Breast epithelium (tissue), 4 donors: ENCODE measurements at places on chromosomes 12 and 14.

- H3K4me3 ChIP-seq: no peak overlapping the region
- no peak for DNase-seq
- H3K27ac ChIP-seq: no peak overlapping the region
- peaks cover 5% of the 10 kb centered on the region for H3K4me1 ChIP-seq
- no peaks in the 10 kb centered on the region for H3K36me3 ChIP-seq
These were observed 1.7 kb upstream of the GPR68 start for GRCh38 chr14:91246051-91246852.

DNA sequence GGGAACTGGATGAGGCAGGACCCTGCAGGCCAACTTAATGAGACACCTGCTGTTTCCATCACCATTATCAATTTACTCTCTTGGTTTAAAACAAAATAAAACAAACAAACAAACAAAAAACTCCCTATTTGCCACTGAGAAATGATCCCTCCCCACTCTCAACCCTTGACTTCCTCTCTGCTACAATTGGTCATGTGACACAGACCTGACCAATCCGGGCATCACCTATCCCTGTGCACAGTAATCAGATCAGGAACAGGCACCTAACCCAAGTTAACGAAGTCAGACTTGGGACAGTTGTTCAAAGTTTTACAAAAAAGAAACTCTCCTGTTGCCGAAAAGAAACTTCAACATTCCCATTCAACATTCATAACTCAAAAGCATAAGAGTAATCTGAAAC lies 58.4 kb downstream of the NELL2 start:
- no peaks in the 10 kb centered on the region for H3K27me3 ChIP-seq
- H3K4me3 ChIP-seq: no peak overlapping the region
- DNase-seq: no peak
- no peaks in the 10 kb centered on the region for H3K36me3 ChIP-seq
- H3K27ac ChIP-seq: no peak overlapping the region

- H3K27me3 ChIP-seq: no peaks in the 10 kb centered on the region
- H3K36me3 ChIP-seq: no peaks in the 10 kb centered on the region
These were observed 19.7 kb upstream of the GPR132 start for GRCh38 chr14:105084741-105085571.

DNA sequence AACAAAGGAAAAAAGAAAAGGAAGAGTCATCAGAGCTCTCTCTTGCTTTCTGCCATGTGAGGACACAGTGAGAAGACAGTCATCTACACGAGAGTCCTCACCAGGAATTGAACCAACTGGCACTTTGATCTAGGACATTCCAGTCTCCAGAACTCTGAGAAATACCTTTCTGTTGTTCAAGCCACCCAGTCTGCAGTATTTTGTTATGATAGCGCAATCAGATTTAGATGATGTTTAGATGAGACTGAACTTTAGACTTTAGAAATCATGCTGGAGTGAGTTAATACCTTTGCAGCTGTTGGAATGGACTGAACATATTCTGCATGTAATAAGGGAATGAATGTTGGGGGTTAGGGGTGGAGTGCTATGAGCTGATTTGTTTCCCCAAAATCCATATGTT lies 28.1 kb upstream of the RAB21 start:
- H3K27ac ChIP-seq: no peak overlapping the region
- no peaks in the 10 kb centered on the region for H3K27me3 ChIP-seq
- H3K36me3 ChIP-seq: no peaks in the 10 kb centered on the region
- no peak for DNase-seq

DNA sequence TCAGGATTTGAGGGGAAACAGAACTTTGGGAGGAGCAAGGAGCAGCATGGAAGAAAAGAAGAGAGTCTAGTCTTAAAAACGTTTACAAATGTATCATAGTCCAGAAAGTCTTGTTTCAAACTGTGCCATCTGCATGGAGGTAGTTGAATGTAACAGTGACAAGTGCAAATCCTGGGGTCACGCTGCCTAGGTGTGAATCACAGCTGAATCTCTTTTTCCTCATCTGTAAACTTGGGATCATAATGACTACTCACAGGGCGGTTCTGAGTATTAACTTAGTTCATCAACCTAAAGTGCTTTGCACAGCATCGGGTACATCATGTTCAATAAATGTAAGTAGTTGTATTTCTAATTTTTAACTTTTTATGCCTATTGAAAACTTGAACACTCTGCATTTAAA lies 208.5 kb downstream of the CHST11 start:
- no peak overlapping the region for H3K4me3 ChIP-seq
- no peaks in the 10 kb centered on the region for H3K27me3 ChIP-seq
- H3K4me1 ChIP-seq: peaks cover 10% of the 10 kb centered on the region
- no peak overlapping the region for H3K27ac ChIP-seq
- no peak for DNase-seq

- no peaks in the 10 kb centered on the region for H3K27me3 ChIP-seq
- H3K36me3 ChIP-seq: no peaks in the 10 kb centered on the region
- H3K27ac ChIP-seq: no peak overlapping the region
- DNase-seq: no peak
- H3K4me1 ChIP-seq: no peaks in the 10 kb centered on the region
- no peak overlapping the region for H3K4me3 ChIP-seq
These were observed 235.0 kb downstream of the CRADD start for GRCh38 chr12:93912086-93912733.

DNA sequence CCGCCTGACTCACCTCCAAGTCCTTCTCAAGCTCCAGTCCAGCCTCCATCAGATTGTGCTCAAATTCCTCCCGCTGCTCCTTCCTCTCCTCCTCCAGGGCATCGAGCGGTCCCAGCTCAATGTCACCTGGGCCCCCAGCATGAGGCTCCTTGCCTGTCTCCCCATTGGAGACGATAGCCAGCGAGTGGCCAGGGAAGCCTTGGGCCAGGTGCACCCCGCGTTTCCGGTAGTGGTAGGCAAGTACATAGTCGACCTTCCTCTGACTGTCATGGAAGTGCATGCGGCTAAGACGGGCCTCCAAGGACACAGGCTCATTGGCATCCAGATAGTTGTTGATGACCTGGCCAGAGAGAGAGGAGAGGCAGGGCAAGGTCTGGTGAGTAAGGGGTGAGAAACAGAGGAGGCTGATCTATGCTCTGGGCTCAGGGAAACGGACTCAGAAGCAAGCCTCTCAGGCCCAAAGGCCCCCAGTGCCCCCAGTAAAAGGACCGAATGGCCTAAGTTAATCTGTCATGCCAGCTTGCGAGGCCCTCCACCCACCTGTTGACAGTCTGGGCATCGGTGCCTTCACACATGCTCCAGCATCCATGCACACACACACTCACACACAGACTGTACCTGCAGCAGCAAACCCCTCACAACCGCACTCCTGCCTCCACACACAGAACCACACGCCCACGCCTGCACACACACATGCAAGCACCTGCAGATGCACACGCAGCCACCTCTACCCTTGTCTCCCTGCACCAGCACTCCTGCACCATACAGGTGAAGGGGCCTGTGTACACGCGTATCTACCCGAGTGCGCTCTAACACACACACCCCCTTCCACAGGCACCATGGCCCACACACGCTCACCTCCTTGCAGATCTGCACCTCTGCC lies 23.8 kb downstream of the ANO2 start:
- H3K4me3 ChIP-seq: no peak overlapping the region
- no peak for DNase-seq
- no peaks in the 10 kb centered on the region for H3K36me3 ChIP-seq
- no peak overlapping the region for H3K27ac ChIP-seq

GRCh38 chr12:101407049-101407435 lies 530 bp downstream of the ARL1 start:
- H3K36me3 ChIP-seq: no peaks in the 10 kb centered on the region
- H3K27me3 ChIP-seq: no peaks in the 10 kb centered on the region
- H3K27ac ChIP-seq: peak overlapping the region; percentile 95
- DNase-seq: no peak
- H3K4me3 ChIP-seq: peak overlapping the region; percentile 88
- peaks cover 17% of the 10 kb centered on the region for H3K4me1 ChIP-seq

- DNase-seq: no peak
- no peaks in the 10 kb centered on the region for H3K36me3 ChIP-seq
- H3K27me3 ChIP-seq: no peaks in the 10 kb centered on the region
- H3K4me1 ChIP-seq: no peaks in the 10 kb centered on the region
These were observed 152.0 kb downstream of the NDUFA12 start for GRCh38 chr12:94851396-94852028.

DNA sequence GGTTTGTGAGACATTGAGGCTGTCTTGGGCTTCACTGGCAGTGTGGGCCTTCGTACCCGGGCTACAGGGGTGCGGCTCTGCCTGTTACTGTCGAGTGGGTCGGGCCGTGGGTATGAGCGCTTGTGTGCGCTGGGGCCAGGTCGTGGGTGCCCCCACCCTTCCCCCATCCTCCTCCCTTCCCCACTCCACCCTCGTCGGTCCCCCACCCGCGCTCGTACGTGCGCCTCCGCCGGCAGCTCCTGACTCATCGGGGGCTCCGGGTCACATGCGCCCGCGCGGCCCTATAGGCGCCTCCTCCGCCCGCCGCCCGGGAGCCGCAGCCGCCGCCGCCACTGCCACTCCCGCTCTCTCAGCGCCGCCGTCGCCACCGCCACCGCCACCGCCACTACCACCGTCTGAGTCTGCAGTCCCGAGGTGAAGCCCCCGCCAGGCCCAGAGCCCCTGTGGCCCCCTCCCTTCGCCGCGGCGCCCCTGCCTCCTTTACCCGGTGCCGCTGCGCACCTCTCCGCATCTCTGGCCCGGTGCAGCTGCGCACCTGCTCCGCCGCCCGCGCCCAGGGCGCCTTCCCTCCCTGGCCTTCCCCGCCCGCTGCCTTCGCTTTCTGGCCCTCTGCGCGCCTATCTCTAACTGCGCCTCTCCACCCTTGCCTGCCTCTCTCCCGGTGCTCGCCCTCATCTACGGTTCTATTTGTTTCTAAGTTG lies at the start of gene ENO2:
Gene ENO2, plus strand, starts transcription at position 335 of the 701 bp plus-strand sequence. CDS start 1,253 bp downstream, outside the sequence.
- peak within 1 kb of the TSS; percentile 81 for H3K27ac ChIP-seq
- peaks cover 5% of the 10 kb centered on the region for H3K4me1 ChIP-seq
- DNase-seq: no peak
- H3K27me3 ChIP-seq: no peaks in the 10 kb centered on the region
- no peaks in the 10 kb centered on the region for H3K36me3 ChIP-seq
- H3K4me3 ChIP-seq: peak within 1 kb of the TSS; percentile 87

GRCh38 chr14:101927859-101928258 lies 36.5 kb upstream of the DYNC1H1 start:
- H3K4me3 ChIP-seq: no peak overlapping the region
- DNase-seq: no peak
- no peaks in the 10 kb centered on the region for H3K27me3 ChIP-seq
- H3K27ac ChIP-seq: peak overlapping the region; percentile 71
- no peaks in the 10 kb centered on the region for H3K4me1 ChIP-seq

- no peak for DNase-seq
- no peaks in the 10 kb centered on the region for H3K27me3 ChIP-seq
- H3K4me3 ChIP-seq: no peak overlapping the region
- H3K36me3 ChIP-seq: no peaks in the 10 kb centered on the region
These were observed 64.1 kb downstream of the NELL2 start for GRCh38 chr12:44812062-44812461.

- H3K27ac ChIP-seq: no peak overlapping the region
- H3K36me3 ChIP-seq: no peaks in the 10 kb centered on the region
- H3K27me3 ChIP-seq: no peaks in the 10 kb centered on the region
- H3K4me3 ChIP-seq: no peak overlapping the region
These were observed 32.6 kb downstream of the PPP2R5E start for GRCh38 chr14:63510538-63510937.

DNA sequence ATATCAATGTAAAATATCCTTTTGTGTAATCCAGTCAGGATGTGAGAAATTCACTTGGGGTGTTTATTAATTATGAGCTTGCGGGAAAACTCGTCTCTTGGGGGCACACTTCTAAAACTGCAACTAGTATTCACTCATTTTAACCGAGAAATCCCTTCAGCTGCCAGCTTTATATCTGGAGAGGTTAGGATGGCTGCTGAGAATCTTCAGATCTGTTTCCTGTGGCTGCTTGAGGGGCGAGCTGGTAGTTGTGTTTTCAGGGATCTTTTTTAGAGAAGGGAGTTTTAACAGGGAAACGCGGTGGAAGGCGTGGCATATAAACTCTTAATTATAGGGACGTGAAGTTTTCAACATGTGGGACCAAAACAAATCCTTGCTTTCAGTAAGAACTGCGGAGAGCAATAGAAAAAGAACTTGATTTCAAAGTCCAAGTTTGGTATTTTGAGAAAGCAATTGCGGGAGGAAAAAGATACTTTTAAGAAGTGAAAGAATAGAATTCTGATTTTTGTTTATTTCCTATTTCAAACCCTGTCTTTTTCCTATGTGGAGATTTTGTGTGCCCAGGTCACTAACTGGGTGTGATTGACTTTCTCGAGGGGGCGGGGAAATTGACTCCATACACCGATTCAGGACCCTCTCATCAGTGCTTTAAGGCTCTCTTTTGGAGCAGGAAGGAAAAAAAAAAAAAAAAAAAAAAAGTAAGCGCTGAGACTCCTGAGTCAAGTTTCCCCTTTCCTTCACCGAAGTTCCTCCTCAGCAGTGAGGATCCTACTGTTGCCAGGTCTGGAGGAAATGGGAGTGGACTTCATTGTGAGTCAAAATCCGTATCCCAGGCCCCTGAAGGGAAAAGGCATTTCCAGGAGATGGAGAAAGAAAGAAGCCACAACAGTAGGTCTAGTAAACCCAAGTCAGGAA lies 1.1 kb downstream of the PPFIBP1 start:
- no peaks in the 10 kb centered on the region for H3K36me3 ChIP-seq
- DNase-seq: no peak
- H3K4me1 ChIP-seq: no peaks in the 10 kb centered on the region
- H3K4me3 ChIP-seq: peak overlapping the region; percentile 85
- peak overlapping the region; percentile 93 for H3K27ac ChIP-seq

DNA sequence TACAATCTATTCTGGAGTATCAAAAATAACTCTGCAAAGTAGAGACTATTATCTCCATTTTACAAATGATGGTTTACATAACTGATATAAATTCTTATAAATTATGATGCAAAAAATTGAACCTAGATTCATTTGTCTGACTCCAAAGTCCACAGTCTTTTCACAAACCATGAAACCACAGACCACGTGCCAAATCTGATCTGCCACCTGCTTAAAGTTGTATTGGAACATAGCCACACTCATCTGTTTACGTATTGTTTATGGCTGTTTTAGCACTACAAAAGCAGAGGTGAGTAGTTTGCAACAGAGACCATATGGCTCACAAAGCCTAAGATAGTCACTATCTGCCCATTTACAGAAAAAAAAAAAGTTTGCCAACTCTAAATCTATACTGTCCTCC lies 105.3 kb downstream of the KCNH5 start:
- H3K4me3 ChIP-seq: no peak overlapping the region
- no peaks in the 10 kb centered on the region for H3K36me3 ChIP-seq
- no peak overlapping the region for H3K27ac ChIP-seq
- no peaks in the 10 kb centered on the region for H3K4me1 ChIP-seq
- DNase-seq: no peak

GRCh38 chr12:26177283-26177682 lies 18.1 kb upstream of the SSPN start:
- H3K4me1 ChIP-seq: no peaks in the 10 kb centered on the region
- H3K36me3 ChIP-seq: no peaks in the 10 kb centered on the region
- no peak overlapping the region for H3K27ac ChIP-seq

DNA sequence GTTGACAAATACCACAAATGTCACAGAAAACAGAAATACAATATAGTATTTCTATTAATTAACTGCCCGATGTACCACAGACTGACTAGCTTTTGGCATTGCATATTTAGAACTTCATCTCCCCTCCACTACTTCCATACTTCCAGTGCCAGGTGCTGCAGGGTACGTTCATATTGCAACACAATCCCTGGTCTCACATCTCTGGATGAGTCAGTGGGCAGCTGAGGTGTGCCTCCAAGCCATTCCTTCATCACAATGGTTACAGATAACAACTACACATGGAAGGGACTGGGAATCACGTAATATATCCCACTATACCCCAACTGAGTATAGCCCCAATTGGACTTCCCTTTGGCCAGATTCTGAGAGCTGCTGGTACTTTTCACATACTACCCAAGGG lies 31.1 kb downstream of the CCDC198 start:
- no peak for DNase-seq
- no peak overlapping the region for H3K27ac ChIP-seq
- H3K27me3 ChIP-seq: no peaks in the 10 kb centered on the region
- H3K4me1 ChIP-seq: no peaks in the 10 kb centered on the region
